Jurkat, Clone E6-1 (cell line): ENCODE measurements at places on chromosomes 2 and 18.
A peak's percentile ranks its signal among the peaks of the same experiment; 100 is the strongest.

GRCh38 chr18:46311491-46311890 is 207.3 kb downstream of the HAUS1 start:
- no peak for DNase-seq

DNA sequence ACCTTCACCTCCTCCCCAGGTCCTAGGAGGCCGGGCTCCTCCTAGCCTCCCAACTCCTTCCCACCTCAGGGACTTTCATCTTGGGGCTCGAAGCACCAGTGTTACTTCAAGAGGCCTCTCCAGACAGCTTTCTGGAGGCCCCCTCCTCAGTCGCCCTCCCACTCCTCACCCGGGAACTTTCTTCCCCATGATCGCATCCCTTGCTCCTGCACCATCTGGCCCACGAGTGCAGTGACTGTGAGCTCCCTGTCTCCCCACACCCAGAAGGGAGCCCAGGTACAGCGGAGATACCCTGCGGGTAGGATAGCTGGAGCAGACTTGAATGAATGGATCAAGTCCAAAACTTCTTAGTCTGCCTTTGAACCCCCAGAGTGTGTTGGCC is 6.1 kb downstream of the ERFE start:
- no peak for DNase-seq

DNA sequence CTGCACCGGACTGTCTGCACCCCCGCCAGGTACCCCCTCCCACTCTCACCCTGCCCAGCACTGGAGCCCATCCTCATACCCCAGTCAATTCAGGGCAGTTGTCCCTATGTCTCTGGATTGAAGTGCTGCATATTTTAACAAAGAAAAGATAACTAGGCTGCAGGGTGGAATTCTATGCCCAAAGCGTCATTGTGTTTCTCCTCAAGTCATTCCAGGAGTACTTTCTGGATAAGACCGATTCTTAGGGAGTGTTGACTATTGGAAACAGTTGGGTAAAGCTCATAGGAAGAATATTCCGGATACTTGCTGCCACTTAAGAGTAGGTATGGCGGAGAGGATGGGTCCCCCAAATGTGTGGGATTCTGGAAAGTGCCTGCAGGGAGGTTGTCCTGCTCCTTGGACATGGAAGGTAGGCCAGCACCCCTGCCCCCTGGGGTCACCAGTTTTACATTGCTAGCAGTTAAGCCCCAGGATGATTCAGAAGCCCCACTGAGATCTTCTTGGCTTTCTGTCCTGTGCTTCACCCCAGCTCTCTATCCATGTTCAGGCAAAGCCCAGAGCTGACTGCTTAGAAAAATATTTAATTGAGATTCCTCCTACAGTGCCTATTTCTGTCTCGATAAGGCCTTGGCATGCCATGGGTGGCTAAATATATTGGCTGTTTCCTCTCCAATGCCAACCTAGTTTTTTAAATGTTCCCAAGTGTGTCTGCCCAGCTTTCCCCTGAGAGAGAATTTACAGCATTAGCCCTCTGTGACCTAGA is 48.2 kb downstream of the RPL37A start:
- no peak for DNase-seq

GRCh38 chr18:53625997-53626599 is 598.4 kb downstream of the MBD2 start:
- DNase-seq = no peak

DNA sequence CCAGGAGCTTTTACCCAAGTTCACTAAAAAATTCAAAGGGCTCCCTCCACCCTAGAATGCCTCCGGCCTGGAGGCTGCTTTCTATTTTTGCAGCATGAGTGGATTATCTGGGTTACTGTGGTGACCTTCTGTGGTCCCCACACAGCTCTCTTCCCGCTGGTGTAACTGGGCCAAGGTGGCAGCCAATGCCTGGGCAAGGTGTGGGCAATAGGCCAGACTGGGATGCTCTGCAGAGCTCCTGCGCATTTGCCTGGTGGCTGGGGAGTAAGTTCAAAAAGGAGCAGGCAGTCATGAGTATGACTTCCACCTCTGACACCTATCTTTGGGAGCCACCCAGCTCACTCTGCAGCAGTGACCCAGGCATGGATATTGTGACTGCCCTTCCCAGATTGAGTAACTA is 130.5 kb upstream of the SPRED2 start:
- DNase-seq = no peak

DNA sequence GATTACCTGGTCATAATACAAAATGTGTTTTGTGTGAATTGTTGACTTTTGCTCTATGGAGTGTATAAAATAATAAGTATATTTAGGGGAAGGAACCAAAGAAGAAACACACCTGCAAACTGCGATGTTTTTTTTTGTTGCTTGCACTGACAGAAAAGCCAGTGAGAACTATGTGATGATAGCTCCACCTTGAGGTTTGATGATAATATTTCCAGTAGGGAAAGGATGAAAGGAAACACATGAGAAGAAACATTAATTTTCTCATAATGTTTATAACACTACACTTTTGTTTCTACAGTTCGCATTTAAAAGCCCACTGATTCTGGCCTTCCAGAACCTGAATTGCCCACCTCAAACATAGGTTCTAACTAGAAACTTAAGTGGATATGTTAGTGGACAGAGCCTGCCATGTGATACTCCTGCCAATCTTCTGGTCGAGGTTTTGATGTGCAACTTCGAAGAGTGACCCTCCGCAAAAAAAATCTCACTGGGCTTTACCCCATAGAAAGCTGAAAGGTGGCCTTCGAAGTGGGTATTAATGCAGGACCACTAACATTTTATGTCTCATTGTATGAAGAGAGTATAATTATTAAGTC is 476.4 kb upstream of the SPHKAP start:
- peak; percentile 17 for DNase-seq

GRCh38 chr2:72515696-72516095 is 310.1 kb downstream of the EXOC6B start:
- DNase-seq = no peak

GRCh38 chr2:177141866-177142265 is 70.7 kb upstream of the HNRNPA3 start:
- DNase-seq = no peak

DNA sequence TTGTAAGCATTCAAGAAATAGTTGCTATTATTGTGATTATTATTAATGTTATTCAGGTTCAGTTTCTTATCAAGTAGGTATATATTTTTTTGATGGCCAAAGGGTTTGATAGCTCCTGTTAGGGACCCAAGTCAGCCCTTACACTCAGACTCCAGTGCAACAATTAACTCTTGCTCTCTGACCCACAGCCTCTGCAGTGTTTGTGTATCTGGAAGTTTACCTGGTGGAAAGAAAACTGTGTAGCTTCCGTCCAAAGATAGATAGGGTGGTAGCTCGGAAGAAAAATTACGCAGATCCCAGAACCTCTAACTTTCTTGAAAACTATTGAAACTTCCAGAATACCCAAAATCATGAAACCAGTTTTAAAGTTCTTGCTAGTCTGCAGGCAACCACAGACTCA is 58.6 kb upstream of the IGFBP2 start:
- no peak for DNase-seq

- no peak for DNase-seq
Measured at GRCh38 chr18:39840406-39840805, 2114.6 kb upstream of the PIK3C3 start.

- DNase-seq = no peak
Measured at GRCh38 chr2:180366481-180366880, 359.4 kb upstream of the CWC22 start.

GRCh38 chr2:38093527-38094165 is 17.7 kb upstream of the CYP1B1 start:
- DNase-seq = no peak

DNA sequence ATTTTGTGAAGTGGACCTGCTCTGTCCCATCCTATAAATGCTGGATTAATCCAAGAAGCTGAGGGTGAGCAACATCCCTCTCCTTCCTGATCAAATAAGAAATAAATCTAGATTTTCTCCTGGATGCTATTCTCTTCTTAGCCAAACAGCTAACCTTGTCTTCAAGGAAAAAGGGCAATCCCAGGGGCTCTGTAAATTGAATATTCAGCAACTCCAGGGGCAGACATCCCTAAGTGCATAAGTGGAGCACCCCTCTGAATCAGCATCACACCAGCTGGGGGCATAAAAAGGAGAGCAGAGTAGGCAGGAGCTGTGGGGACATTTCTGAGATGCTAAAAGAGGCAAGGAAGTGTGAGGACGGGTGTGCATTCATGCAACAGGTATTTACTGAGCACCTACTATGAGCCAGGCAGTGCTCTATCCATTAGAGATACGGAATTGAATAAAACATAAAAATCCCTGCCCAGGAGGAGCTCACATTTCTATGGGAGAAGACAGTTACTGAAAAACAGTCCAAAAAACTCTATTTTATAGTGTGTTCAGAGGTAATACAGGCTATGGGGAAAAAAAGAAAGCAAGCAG is 2.8 kb upstream of the STEAP3 start:
- DNase-seq = no peak

GRCh38 chr2:233473878-233474277 is 92.7 kb downstream of the USP40 start:
- DNase-seq = no peak

DNA sequence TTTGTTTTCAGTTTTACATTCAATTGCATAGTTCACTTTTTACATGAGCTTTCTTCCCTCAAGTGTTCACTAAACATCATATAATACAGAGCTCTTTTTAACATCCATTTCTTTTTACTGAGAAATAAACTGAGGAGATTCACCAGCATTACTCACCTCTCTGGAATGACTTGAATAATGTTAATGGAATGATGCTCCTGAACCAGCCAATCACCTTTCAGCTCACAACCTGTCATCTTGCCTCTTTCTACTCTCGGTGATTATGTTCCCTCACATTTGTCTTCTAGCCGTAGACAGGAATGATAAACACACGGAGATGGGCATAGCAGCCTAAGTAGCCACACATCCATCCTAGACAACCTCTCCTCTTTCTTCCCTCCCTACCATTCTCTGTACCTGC is 301.7 kb downstream of the PAX3 start:
- DNase-seq = no peak

DNA sequence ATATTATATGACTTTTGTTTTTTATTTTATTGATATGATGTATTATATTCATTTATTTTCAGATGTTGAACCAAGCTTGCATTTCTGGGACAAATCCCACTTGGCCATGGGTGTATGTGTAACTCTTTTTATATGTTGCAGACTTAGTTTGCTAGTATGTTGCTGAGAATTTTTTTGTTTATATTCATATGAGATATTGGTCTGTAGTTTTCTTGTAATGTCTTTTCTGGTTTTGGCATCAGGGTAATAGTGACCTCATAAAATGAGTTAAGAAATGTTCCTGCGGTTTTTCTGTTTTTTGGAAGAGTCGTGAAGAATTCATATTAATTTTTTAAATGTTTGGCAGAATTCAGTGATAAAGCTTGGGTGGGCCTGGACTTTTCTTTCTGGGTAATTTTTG is 88.7 kb downstream of the ASB1 start:
- no peak for DNase-seq

- DNase-seq = no peak
Measured at GRCh38 chr2:124162256-124162655, 137.2 kb downstream of the CNTNAP5 start.

- no peak for DNase-seq
Measured at GRCh38 chr2:74999468-74999867, 41.0 kb downstream of the POLE4 start.

DNA sequence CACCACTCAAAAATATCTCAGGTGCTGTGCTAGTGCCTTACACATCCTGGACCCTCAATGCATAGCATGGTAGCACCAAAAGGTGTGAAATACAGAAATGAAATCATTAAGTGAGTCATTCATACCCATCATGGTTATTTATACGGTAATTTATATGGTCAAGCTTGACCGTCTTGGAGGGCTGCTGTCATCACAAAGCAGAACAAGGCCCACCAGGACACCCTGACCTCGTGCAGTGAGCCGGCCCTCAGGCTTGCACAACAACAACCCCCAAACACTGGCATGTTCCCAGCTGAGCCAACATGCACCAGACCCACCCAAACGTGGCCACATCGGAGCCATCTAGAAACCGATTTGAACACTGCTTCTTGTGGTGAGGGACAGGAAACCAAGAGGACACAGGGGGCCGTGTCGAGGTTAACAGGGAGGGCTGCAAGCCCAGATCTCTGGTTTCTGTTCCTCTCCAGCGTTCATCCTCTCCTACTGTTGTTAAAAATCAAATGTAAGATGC is 378.5 kb upstream of the ID2 start:
- peak; percentile 89 for DNase-seq

DNA sequence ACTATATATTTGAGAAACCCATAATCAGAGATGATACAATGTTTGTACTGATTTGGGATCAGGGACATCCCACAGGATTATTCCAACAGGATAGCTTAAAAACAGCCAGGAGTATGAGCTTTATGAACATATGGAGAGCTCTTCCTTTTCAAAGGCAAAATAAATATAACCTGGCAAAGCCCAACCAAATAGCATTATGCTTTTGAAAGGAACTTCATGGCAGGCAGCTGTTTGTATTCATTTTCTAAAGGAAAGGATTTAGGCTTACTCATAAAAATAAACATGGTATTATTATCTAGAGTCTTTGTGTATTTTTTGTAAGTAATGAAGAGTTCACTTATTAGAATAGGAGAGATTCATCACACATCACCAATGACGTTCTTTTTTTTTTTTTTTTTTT is 44.4 kb downstream of the CCDC195 start:
- DNase-seq = no peak

DNA sequence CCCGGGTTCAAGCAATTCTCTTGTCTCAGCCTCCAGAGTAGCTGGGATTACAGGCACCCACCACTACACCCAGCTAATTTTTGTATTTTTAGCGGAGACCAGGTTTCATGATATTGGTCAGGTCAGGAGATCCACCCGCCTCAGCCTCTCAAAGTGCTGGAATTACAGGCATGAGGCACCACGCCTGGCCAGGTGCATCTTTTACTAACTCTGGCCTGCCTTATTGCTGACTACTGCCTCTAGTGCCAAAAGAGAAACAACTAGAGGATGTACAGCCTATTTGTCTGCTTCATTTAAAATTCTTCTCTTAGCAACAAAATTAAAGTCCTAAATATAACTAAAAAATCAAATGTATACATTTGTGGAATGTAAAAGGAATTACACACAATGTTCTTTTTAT is 115.4 kb downstream of the BMPR2 start:
- no peak for DNase-seq

DNA sequence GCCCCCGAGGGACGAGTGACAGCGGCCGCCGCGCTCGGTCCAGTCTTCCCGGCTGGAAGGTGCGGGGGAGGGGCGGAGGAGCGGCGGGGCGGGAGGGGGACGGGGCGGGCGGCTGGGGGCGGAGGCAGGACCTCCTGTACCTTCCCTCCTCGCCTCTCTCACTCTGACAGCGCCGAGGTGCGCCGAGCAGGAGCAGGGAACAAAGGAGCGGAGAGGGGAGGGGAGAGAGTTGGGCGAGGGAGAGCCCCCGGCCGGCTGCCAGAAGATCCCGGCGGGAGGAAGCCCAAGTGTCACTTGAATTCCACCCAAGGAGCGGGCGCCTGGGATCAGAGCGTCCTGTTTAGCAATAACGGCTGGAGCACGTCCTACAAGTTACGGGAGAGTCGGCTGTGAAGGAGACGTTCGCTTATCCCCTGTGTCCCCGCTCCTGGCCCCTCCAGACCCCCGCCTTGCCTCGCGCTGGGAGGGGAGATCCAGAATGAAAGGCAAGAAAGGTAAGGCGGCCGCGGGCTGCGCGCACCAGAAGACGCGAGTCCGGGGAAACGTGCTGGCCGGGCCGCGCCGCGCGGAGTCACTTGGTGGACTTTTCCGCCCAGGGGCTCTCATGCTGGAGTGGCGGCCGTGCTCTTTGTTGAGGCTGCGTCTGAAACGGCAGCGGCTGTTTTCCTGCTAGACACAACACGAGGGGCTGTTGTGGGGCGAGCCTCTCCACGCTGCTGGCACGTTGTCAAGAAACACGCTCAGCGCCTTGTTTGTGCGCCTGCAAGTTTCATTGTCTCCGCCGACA is at the start of gene TGIF1:
TSS of gene TGIF1 (plus strand) at position 161 of the 787 bp plus-strand sequence. CDS start at position 479, 318 bp downstream.
- peak; percentile 39 for DNase-seq
